Kidney epithelial cell (primary cell): ENCODE measurements at places on chromosomes 16 and 17.

DNA sequence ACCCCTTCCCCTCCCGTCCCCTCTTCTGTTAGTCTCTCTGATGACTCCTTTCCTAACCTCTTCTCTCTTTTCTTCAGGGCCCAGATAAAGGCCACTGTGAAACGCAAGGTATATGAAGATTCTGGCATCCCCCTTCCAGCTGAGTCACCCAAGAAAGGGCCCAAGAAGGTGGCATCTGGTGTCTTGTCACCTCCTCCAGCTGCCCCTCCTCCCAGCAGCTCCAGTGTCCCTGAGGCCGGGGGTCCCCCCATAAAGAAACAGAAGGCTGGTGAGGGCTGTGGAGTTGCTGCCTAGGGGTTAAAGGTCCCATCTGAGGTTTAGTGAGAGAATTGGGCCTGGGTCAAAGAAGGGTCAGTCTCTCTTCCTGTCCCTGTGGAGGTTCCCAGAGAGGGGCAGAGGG lies 4.0 kb downstream of the RNASEK start:
- DNase-seq: no peak

DNA sequence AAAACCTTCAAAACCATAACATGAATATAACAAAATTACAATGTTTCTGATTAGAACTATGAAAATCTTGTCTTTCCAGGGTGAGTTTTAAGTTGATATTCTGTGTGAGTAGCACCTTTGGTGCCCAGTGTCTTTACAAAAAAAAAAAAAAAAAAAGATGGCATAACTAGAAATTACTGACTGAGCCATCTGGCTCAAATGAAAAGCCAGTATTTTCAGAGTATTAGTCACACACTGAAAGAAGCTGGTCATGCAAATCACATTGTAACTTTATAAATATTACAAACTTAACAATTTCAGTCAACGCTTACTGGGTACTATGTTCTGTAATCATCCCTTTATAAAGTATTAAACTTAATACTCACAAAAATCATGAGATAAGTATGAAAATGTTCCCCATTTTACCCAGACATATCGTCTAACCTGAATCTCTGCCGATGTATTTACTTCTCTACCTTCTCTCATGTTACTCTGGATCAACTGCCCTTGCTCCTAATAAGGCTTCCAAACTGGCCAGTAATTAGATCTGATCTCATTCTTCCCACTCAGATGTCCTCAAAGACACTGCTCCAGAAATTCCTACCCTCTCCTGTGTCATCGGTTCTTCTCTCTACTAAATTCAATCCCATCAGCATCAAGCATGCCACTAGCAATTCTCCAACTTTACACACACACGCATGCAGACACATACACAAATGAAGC lies 25.4 kb downstream of the UBE2G1 start:
- no peak for DNase-seq

- no peak for DNase-seq
These were observed 115.5 kb upstream of the NLRP1 start for GRCh38 chr17:5699814-5700213.

GRCh38 chr17:55332296-55333041 lies 67.7 kb downstream of the HLF start:
- no peak for DNase-seq
